ENCODE measurements at places on chromosomes 3 and 15. TPM values are rescaled to one million over a fixed set of nuclear protein-coding genes. Genes with fewer than 3 reads are reported as not detected.

- DNase-seq, result no peak
Measured at GRCh38 chr3:13258280-13258679, 161.8 kb downstream of the NUP210 start.

DNA sequence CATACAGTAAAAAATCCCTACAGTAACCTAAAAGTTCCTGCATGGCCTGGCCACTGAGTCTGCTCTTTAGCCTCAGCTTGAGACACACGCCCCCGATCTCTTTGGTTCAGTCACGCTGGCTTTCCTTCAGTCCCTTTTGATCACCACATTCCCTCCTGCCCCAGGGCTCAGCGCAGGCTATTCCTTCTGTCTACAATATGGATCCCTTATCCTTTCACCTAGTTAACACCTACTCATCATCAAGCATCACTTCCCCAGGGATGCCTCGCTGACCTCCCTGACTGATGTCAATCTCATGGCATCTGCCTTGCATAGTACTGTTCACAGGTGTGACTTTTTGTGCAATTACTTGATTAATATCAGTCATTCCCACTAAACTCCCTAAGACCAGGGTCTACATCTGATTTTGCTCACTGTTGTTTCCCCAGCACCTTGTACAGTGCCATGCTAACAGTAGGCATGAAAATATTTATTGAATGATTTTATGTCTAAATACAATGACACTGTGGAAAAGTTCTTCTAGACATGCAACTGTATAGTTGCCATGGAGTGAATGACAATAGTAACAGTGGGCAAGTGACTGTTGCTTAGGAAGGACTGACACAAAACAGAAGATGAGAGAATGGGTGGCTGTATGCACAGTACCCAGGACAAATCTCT, at the start of gene SNTN:
Gene SNTN (plus strand): TSS at position 610 of the 660 bp plus-strand sequence. CDS start 13 bp downstream, at position 623.
- DNase-seq, result no peak

DNA sequence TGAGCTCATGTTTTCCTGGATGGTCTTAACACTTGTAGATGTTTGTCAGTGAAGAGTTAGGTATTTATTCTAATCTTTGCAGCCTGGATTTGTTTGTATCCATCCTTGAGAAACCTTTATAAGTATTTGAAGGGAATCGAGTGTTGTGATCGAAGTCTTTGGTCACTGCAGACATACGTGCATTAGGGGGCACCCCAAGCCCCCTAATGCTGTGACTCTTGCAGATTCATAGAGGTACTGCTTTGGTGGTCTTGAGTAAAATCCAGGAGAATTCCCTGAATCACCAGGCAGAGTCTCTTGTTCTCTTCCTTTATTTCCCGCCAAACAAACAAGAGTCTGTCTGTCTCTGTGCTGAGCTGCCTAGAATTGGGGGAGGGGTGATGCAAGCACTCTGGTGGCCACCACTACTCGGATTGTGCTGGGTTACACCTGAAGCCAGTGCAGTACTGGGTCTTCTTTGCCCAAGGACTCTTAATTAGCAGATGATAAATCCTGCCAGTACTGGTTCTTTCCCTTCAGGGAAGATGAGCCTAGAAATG, 170.5 kb upstream of the POU1F1 start:
- DNase-seq, result no peak

DNA sequence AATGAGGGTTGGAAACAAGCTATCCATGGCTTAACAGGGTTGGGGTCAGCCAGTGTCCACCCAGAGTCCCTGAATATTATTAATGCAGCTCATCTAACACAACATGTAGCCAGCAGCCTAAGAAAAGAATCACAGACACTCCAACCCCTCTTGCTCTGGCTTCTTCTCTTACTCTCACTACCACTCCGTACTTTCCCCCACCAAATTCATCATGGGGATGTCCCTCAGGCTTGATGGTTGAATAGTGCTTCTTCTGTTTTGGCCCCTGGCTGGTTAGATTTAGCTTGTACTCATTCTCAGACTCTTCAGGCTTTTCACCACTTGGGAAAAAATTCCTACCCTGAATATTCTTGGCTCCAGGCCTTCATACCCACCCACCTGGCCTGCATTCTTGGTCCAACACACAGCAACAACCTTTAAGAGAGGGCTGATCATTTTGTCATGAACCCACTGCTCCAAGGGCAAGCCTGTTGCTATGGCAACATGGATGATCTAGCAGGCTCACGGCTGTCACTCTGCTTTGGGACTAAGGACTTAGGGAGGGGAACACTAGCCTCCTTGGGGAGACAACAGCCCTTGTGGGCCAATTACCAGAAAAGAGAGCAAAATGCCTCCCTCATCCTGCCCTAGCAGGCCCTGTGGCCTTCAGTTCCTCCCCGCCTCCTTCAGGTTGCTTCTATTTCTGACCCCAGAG, 9.4 kb upstream of the MED12L start:
- no peak for DNase-seq

DNA sequence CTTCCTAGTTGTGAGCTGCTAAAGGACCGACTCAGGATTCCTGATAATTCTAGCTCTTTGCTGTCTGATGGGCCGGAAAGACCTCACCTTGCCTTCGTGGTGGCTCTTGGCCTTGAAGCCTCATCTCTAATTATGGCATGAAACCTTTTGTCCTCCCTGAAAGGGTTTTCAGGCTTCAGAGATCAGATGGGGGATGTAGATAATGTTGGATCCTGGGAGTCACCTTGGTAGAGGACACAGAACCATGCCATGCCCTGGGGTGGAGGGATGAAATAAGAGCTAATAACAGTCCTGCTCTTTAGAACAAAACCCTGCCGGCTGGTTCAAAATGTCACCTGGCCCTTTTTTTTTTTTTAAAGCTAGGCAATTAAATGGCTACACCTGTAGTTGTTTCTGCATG, 50.8 kb upstream of the SYN2 start:
- DNase-seq, result no peak

DNA sequence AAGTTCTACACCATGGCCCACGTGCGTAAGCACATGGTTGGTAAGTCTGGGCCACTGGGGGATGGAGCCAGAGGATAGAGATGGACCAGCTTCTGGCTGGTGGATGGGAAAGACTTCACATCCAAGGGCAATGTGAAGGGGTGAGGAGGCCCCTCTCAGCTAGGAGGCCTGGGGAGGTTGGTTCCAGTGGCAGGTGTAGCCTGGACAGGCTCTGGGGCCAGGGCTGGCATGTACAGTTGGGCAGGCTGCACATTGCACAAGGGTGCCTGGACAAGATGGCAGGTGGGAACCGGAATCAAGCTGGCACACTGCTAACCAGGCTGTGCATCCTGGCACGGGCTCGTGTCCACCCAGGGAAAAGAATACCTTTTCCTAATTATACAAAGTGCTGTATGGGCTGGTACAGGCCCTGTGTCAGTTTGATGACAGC, 8.1 kb downstream of the ZBTB47 start:
- DNase-seq, result no peak

- DNase-seq, result no peak
Measured at GRCh38 chr3:30984855-30985749, 90.6 kb upstream of the GADL1 start.

DNA sequence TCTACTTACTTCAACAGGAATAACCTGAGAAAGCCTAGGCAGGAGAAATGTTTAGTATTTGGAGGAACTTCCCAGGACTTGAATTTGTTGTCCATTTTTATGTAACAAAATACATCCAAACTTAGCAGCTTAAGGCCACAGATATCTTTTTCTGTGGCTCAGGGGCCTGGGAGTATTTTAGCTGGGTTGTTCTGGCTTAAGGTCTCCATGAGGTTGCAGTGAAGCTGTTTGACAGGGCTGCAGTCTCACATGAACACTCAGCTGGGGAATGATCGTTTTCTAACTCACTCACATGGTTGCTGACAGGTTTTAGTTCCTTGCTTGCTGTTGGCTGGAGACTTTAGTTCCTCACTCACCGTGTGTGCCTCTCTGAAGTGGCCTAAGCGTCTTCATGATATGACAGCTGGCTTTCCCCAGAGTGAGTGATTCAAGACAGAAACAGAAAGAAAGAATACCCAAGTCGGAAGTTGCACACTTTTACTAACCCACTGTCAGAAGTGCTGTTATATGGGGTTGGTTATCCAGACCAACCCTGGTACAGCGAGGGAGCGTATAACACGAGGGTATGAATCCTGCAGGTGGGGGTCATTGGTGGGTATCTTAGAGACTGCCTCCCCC, 229.7 kb upstream of the TBL1XR1 start:
- DNase-seq, result peak; percentile 88

DNA sequence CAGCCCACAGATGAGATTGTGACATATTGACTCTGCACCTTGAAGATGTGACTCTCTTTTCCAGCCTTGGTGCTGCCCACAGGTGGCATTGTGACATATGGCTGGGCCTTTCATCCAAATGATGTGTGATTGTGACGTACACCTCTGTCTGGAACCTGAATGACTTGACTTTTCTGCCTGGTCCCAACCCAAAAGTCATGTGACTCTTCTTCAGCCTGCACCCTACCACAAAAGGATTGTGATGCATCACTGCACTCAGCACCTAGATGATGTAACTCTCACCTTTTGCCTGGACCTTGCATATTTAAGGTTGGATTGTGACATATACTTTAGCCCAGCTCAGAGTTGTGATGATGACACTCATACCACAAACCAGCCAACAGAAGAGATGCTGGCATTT, 204.5 kb downstream of the OCA2 start:
- no peak for DNase-seq

- DNase-seq, result no peak
Measured at GRCh38 chr3:40660554-40660953, 135.8 kb downstream of the ZNF621 start.

GRCh38 chr15:59369597-59369996, 3.1 kb downstream of the MYO1E start:
- no peak for DNase-seq

DNA sequence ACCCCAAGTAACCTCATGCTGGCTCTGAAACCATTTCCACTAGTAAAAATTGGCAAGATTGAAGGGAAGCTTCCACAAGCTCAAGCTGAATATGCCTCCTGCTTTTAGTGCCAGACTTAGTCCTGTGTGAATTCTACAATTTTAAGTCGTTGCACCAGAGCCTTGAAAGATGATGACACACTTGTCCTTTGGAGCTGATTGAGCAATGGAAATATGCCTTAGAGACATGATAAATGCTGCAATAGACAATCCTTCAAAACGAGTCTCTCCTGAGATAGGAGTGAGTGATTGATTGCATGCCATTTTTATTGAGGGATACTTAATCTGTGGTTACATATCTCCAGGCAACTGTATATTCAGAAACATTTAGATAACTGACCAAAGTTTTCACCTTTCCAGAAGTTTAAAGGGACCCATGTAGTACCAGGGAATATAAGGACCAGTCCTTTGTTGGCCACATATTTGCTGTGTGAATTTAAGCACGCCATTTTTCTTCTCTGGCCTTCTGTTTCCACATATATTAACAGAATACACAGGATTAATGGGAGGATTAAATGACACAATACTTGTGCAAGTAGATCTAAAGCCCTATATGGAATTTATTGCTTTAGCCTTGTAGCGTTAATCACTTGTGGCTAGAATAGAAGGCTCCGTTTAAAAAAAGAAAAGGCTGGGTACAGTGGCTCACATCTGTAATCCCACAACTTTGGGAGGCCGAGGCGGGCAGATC, 65.1 kb downstream of the PPARG start:
- DNase-seq, result no peak

GRCh38 chr3:155239960-155240359, 53.5 kb downstream of the STRIT1 start:
- no peak for DNase-seq

DNA sequence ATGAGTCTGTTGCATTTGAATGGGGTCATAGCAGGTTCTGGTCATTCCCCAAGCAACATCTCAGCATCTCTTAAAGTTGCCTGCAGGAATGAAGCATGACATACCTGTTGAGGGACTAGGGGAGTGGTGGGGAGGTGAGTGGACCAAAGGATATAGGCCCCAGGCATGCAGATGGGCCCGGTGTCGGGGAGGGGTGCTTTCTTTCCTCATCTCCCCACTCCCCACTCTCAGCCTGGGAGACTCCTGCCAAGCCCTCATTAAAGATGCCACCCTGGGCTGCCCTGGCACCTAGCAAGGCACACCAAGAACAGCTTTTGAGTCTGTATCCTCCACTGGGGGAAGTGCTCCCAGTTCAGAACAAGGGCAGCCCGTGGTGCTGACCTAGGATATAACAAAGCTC, 54.2 kb downstream of the GRIP2 start:
- DNase-seq, result no peak

- DNase-seq, result peak; percentile 84
Measured at GRCh38 chr15:57732526-57733331, 26.2 kb downstream of the POLR2M start.

- DNase-seq, result no peak
Measured at GRCh38 chr3:198065897-198066296, 105.9 kb downstream of the LMLN start.

- no peak for DNase-seq
Measured at GRCh38 chr15:91652610-91653207, 200.8 kb upstream of the SLCO3A1 start.

- DNase-seq, result no peak
Measured at GRCh38 chr3:50455161-50456018, 48.0 kb downstream of the CACNA2D2 start.

- no peak for DNase-seq
Measured at GRCh38 chr15:67732671-67733374, 92.5 kb upstream of the SKOR1 start.

- DNase-seq, result no peak
Measured at GRCh38 chr15:81774309-81774708, 271.5 kb downstream of the MEX3B start.

DNA sequence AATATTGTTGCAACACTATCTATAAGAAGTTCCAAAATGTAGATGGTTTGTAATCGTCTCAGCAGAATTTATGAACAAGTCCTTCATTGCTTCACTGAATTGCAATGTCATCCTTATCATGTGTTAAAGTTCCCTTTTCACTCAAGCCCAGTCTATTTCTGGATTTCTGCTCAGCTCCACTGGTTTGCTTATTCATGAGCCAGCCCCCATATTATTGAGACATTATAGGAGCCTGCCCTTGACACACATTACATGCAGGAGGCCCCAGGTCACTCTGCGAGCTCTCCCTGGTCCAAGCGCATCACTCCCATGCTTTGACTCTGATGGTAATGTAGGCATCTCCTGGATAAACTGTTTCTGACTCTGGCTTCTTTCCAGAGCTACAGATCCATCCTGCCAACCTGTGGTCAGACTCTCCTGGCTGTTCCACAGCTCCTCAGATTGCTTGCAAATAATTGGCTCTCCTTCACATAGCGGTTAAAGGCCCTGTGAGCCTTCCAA, 56.9 kb downstream of the ABTB1 start:
- no peak for DNase-seq

The MEIS2 gene
- total RNA-seq, result not detected

The GOLGA6A gene
- total RNA-seq, result not detected

The GOLGA6L24 gene
- total RNA-seq, result not detected

The CCDC71 gene
- total RNA-seq, result 26.7 TPM

The CELSR3 gene
- total RNA-seq, result 15.2 TPM

The BFSP2 gene
- total RNA-seq, result not detected

The SLCO2A1 gene
- total RNA-seq, result not detected

The PARP15 gene
- 12.1 TPM for total RNA-seq

The TRIM42 gene
- not detected for total RNA-seq

The SPATA12 gene
- not detected for total RNA-seq

The PRICKLE2 gene
- total RNA-seq, result not detected

The ST3GAL6 gene
- not detected for total RNA-seq

The TPRG1 gene
- 25.9 TPM for total RNA-seq

Measured in activated CD4-positive, alpha-beta T cell treated with anti-CD3 and anti-CD28 coated beads, Interleukin-2, amount 10 ng/mL, durations not matched to agents 24 days and 14 days (primary cell).